Activated naive CD8-positive, alpha-beta T cell treated with anti-CD3 and anti-CD28 coated beads, Interleukin-2, amount 50 U/mL, for 16 hours (primary cell): ENCODE measurements at places on chromosomes 2 and 18.

- no peak for DNase-seq
Observed at GRCh38 chr2:81412681-81413080, 1108.1 kb upstream of the LRRTM1 start.

DNA sequence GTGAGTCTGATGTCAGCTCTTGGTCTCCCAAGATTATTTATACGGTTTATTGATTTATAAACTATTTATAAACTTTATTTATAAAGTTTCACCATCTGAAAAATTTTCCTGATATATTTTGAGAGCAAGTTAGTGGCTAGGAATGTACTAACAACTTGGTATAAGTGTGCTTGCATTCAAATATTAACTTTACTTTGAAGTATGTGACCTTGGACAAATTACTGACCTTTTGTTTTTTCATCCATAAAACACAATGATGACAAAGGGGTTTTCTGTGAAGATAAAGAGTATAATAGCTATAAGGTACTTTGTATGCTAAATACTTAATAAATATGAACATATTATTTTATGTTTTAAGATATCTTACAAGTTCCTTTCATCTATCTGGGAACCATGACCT, 221.7 kb downstream of the GCA start:
- no peak for DNase-seq

DNA sequence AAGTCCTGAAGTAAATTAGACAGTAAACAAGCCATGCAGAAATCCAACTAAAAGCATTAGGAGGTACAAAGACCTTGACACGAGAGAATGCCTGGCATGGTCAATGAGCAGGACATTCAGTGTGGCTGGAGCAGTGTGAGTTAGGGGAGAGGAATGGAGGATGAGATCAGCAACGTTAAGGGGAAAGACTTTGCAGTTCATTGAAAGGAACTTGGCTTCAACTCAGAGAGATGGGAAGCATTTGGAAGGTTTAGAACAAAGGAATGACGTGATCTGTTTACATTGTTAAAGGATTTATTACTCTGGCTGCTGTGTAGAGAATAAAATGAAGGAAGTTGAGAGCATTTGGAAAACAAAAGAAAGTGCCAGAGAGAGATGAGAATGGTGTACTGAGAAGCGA, 621.3 kb downstream of the XIRP2 start:
- no peak for DNase-seq

DNA sequence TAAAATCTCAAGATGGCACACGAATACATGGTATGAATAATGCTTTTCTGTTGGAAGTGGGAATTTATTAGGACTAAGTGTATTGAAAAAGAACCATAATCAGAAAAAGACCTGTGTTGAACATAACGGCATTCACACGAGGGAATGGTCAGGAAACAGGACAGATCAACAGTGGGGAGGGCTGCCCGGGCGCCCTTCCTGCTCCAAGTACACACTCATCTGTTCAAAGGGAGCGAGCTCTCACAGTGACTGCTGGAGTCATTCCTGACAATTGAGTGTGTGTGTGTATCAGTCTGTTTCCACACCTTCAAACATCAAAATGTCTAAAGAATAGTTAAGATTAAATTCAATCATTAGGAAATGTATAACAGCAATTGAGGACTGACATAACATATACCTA, 167.2 kb downstream of the HDAC4 start:
- DNase-seq: no peak

- DNase-seq: no peak
Observed at GRCh38 chr2:96698221-96698861, 41.5 kb downstream of the LMAN2L start.

- no peak for DNase-seq
Observed at GRCh38 chr2:240928476-240929363, 22.6 kb downstream of the CROCC2 start.

DNA sequence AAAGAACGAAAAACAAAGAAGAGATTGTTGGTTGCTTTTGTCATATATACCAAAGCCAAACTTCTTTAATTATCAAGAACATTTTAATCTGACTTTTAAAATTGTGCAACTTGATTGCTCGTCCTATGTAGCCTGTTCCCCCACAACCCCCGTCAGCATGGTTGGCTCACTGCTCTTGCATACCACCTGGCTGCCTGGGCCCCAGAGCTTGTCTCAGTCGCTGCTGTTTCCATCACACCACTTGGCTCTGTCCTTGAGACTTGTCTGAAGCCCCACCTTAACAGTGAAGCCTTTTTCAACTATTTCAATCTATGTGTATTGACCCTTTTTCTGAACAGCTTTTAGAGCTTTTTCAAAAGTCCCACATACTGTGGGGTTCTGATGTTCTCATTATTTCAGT, 270.8 kb downstream of the ZNF407 start:
- no peak for DNase-seq

DNA sequence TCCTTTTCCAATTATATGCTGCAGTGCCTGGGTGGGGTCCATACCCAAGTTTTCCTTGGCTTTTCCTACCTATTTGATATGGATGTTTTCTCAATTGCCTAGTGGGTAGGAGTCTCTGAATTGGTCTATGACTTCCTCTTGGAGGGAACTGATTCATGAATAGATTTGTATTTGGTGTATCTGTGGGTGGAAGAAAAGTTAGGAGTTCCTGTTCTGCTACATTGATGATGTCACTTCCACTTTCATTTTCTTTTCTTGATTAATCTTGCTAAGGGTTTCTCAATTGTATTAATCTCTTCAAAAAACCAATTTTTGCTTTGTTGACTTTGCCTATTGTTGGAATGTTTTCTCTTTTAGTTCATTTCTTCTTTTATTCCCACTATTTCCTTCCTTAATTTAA, 37.4 kb upstream of the SLC9A2 start:
- DNase-seq: no peak

GRCh38 chr2:96254571-96254970, 11.2 kb downstream of the TMEM127 start:
- DNase-seq: no peak

- no peak for DNase-seq
Observed at GRCh38 chr2:32865399-32866068, 81.2 kb upstream of the LTBP1 start.

DNA sequence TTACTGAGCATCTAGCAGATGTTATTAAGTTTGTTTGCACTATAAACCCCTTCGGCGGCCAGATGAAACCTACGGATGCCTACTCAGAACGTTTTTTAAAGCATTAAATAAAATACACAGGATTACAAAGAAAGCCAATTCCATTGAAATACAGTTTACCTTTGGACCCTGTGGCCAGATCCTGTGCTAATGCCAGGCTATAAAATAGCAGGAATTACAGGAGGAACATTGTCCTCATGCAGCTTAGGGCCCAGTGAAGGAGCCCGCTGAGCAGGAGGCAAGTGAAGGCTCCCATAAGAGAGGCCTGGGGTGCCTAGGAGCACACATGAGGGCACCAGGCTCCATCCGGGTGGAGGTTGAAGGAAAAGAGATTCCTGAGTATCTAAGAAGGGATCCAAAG, 310.4 kb downstream of the MTX2 start:
- DNase-seq: no peak

GRCh38 chr18:7492385-7492784, 74.7 kb upstream of the PTPRM start:
- DNase-seq: no peak

GRCh38 chr2:13002536-13003331, 286.0 kb downstream of the TRIB2 start:
- DNase-seq: no peak

GRCh38 chr2:111196435-111196834, 75.7 kb downstream of the BCL2L11 start:
- no peak for DNase-seq

DNA sequence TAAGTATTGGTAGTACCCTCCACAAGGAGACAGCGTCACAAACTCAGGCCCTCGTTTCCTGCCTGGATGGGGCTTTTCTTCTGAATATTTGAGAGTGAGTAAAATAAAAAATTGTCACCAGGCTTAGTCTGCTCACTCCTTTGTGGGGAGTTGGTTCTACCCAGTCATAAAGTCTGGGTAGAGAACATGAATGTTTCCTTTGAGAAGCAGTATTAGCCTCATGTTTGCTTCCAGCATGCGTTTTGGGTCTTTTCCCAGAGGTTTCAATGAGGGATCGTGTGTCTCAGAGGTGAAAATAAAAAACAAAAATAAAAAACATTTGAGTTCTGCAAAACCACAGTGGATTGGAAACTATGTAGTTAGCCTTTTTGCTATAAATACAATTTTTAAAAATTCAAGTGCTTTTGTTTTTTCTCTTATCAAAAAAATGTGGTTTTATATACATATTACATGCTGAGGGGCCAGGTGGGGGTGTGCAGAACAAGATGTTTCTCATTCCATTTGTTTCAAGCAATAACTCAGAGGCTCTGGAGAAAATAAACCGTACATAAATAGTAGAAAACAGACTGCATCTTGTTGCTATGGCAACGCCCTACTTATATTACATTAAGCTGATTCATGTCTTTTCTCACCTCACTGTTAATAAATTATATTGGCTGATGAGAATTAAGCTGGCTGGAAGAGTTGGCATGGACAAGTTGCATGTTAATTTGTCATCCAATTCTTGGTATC, 225.4 kb upstream of the FBXO11 start:
- no peak for DNase-seq

DNA sequence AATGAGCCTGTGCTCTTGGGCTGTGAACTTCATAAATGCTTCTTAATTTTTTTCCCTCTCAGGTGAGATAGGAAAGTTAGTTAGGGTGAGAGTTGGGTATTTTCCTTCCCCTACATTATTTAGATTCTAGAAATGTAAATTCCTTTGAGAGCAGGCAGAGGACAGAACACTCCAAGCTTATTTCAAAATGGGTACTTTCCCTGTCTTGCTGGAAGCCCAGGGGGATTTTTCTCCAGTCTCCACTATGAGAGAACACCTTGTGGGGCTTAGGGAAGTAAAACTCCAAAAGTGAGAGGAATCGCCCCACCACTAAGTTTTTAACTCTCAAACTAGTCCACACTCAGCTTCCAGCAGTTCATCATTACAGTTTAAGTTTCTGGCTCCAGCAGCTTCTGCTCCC, 253.2 kb upstream of the CTAGE1 start:
- DNase-seq: no peak

DNA sequence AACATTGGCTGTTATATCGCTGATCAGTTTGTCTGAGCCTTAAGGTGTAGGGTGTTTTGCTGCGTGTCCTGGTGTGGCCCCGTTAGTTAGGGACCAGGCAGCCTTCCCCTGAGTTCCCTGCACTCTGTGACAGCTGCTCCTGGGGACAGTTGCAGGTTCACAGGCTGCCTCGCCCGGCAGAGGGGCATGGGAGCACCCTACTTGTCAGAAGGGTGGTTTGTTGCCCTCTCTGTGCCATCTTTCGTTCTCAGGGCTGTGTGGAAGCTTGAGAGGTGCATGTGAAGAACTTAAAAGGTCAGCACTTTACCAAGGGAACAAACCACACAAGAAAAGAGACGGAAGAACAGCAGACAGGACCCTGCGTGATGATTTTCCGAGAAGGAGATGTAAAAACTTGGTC, 159.6 kb downstream of the LDLRAD4 start:
- no peak for DNase-seq

DNA sequence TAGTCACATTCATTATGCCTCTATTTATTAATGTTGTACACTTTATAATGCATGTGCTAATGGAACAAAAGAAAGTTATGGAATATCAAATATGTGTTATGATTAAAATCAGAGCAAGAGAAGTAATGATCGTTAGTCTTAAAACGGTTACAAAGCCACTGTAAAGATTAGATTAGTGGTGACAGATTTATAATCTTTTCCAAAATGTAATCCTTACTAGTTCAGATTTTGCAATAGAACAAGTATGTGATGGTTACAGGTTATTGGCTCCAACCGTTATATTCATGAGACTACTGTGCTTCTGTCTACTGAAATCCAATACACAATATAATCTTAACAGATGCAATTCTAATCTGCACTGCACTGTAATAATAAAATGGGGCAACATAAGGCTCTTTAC, 180.6 kb downstream of the ZNF521 start:
- DNase-seq: no peak

DNA sequence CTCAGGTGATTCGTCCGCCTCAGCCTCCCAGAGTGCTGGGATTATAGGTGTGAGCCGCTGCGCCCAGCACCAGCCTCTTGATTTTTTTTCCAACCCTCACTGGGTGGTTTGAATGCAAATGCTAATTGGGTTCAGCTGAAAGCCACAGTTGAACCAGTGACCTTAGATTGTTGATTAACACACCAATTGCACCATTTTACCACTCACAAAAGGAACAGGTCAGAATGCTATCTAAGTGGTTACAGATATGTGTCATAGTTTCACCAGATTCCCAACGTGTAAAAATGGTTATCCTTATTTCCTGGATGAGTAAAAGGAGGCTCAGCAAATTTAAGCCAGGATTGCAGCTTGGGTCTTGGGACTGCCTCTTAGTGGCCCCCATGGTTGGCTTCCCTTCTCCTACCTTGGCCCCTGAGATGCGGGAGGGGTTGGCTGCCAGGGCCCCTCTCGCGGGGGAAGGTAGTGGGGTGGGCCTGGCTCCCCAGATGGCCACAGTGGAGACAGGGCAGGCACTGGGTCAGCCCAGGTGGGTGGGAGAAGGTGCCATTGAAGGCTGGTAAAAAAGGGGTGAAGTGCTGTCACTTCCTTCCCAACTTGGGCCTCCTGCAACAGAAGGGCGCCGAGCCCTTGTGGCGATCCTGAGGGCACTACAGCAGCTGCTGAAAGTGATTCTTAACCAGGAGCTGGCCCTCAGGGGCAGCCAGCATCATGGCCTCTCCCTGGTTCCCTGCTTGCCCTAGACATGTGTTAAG, 164.9 kb upstream of the HAAO start:
- no peak for DNase-seq

DNA sequence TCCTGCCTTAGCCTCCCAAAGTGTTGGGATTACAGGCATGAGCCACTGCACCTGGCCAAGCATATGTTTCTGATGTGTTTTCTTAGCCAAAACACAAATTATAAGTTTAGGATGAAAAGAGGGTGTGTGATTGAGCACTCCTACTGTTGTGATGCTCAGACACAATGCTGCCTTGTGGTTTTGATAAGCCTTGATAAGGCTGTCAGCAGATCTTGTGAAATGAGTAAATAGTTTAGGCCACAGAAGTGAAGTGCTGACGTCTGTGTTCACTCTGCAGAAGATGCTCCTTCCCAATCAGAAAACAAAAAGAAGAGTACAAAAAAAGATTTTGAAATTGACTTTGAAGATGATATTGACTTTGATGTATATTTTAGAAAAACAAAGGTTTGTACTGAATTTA, 24.3 kb downstream of the NCAPH start:
- DNase-seq: no peak

DNA sequence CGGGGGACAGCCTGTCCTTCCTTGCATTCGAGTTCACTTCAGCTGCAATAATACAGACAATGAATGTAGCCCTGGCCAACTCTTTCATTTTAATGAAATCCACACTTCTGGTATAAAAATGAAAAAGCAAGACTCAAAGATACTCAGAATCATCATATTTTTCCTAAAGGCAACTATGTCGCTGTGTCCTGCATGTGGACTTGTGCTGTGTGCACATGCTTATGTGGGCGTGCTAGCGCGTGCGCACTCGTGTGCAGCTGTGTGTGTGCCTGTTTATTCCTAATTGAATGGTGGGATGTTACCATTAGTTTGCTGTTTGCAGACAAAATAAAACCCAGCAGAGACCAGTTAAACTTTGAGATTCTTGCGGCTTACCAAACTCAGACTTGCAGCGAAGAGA, 49.6 kb downstream of the SMIM21 start:
- DNase-seq: no peak
